Glutamatergic neuron (in vitro differentiated cells): ENCODE measurements at places on chromosomes 11 and 22. TPM values are rescaled to one million over a fixed set of nuclear protein-coding genes. Genes with fewer than 3 reads are reported as not detected.

DNA sequence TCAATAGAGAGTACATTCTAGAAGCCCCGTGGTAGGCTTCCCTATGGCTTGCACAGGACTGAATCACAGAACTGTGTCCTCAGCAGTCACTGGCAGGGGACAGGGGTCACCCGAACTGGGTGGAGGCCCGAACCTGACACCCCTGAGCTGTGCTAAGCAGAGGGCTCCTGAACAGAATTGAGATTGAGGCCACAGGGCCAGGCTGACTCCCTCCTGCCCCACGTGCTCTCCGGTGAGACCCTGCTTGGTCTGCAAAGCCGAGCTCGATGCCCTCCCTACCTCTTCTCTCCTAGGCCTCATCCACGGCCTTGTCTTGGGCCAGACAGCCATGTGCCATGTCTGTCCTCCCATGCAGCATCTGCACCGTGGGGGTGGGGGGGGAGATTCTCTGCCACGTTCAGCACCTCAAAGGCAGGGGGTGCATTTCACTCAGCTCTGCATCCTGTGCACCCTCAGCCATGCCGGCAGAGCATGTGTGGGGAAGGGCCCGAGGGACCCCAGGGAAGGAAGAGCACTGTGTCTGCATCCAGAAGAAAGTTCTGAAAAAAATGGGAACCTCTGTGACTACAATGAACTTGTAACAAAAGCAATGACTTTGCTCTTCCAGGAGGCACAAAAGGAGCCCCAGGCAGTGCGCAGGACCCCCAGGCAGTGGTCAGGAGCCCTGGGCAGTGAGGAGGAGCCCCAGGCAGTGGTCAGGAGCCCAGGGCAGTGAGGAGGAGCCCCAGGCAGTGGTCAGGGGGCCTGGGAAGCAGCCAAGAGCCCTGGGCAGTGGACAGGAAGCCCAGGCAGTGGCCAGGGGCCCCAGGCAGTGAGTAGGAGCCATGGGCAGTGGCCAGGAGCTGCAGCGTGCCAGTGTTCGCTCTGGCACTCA lies 76.7 kb upstream of the SEPTIN5 start:
- peaks cover 5% of the 10 kb centered on the region for H3K27me3 ChIP-seq
- DNase-seq = no peak
- H3K36me3 ChIP-seq = no peaks in the 10 kb centered on the region

DNA sequence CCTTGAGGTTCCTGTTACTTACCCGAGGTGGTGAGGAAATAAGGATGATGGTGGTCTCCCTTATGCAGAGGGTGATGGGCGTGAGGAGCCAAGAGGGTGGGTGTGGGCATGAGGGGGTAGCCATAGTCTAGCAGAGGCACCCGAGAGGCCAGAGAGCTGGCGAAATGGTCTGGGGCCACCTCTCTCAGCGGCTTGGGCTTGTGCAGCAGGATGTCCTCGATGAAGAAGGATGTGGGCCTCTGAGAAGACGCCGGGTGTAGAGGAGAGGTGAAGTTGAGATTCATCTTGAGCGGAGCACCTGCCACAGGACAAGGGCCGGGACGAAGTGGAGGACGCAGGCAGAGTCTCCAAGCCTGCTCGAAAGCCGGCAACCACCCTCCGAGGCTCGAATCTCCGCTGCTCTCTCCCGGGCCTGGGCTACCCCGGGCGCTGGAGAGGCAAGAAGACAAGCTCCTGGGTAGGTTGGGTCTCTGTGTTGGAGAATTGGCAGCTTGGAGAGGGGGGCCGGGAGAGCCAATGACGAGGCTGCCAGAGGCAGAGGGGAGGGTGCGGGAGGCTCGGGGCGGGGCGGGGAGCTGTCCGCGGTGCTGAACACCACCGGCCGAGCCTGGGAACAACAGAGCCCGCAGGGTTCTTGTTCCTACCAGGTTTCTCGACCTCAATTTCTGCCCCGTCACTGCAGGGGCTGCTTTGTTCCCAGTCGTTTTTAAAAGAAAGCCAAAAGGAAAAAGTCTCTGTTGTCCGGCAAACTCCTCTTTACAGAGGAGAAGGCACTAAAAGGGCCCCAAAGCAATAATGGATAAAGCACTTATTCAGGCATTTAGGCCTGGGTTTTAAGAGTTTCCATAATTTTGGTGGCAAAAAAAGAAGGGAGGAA lies at the start of gene BSX:
Gene BSX, minus strand, starts transcription at position 447 of the 877 bp plus-strand sequence. Its CDS starts 163 bp downstream, at position 284.
- no peak within 1 kb of the TSS for H3K4me3 ChIP-seq
- peaks cover 46% of the 10 kb centered on the region for H3K27me3 ChIP-seq
- no peak within 1 kb of the TSS for H3K27ac ChIP-seq
- DNase-seq = peak; percentile 55
- H3K36me3 ChIP-seq = peaks cover 5% of the 10 kb centered on the region
- peaks cover 6% of the 10 kb centered on the region for H3K4me1 ChIP-seq

DNA sequence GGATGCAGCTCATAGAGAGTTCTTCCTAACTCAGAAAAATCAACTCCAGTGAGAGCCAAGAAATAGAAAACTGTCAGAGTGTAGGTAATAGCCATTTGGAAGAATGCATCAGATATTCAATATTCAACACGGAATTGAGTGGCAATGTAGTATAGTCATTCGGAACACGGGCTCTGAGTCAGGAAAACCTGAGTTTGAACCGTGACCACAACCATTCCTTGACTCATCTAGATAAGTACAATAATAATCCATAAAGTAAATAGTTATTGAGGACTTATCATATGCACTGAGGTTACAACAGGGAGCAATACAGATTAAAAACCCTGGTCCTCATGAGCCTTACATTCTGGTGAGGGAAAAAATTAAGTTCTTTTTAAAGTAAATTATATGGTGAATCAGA lies 62.6 kb upstream of the PHF21A start:
- no peaks in the 10 kb centered on the region for H3K4me1 ChIP-seq
- peaks cover 3% of the 10 kb centered on the region for H3K27me3 ChIP-seq
- peaks cover 7% of the 10 kb centered on the region for H3K36me3 ChIP-seq
- no peak for DNase-seq
- H3K27ac ChIP-seq = no peak overlapping the region

ALDH3B2 gene
- not detected for total RNA-seq

PIK3IP1 gene
- total RNA-seq = 38.8 TPM
